ENCODE measurements at places on chromosomes 7 and 10.

GRCh38 chr7:71754828-71755227 lies 622.9 kb downstream of the GALNT17 start:
- DNase-seq = no peak

DNA sequence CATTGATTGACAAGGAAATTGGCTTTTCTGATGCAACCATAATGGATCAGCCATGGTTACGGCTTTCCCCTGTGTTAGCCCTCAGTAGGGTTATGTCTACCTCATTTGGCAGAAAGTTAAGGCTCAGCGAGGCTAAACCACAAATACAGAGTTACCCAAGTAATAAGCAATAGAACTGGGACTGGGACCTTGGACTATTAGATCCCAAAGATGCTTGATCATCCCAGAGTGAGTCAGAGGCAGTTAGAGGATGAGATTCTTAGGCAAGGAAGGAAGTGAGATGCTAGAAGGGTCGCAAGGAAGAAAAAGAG lies 401.4 kb downstream of the TNS3 start:
- DNase-seq = no peak

- DNase-seq = no peak
Measured at GRCh38 chr10:129771991-129772431, 192.1 kb downstream of the EBF3 start.

- DNase-seq = no peak
Measured at GRCh38 chr10:133141144-133141957, 18.7 kb upstream of the KNDC1 start.

- no peak for DNase-seq
Measured at GRCh38 chr7:82164813-82165212, 278.8 kb downstream of the CACNA2D1 start.

- no peak for DNase-seq
Measured at GRCh38 chr7:115932880-115933279, 97.7 kb downstream of the TFEC start.

GRCh38 chr7:88310956-88311674 lies 4.4 kb upstream of the STEAP4 start:
- no peak for DNase-seq

- no peak for DNase-seq
Measured at GRCh38 chr7:95631527-95631926, 35.2 kb upstream of the PDK4 start.

- DNase-seq = no peak
Measured at GRCh38 chr7:149188637-149189259, 6.6 kb upstream of the ZNF282 start.

- no peak for DNase-seq
Measured at GRCh38 chr10:112843623-112844022, 106.4 kb upstream of the TCF7L2 start.

DNA sequence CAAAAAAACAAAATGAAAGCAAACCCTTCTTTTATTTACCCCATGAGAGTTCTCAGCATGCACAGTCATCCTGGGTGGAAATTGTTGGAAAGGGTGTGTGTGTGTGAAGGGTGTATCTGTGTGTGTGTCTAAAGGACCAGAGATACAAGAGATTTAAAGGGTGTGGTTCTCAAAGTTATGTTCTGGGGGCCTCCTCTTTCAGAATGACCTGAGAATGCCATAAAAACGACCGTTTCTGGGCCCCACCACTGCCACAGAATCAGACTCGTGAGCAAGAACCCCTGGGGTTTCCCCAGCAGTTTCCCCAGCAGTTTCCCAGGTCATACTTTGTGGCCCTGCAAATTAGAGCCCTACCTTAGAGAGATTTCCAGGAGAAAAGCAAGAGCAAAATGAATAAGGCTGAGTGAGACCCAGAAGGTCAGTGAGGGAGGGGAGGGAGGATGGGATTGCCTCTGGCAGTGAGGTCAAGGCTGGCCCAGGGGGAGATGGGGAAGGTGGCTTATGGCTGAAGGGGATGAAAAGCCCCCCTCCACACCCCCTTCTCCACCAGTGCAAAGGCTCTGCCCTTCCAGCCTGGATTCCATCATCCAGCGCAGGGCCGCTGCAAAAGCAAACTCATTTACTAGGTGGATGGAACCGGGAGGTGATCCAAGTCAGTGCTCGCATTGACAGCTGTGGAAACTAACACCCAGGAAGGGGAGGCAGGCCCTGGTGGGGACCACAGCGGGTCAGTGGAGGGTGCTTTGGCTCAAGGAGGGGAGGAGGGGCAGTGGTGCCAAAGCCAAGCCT lies 10.2 kb downstream of the PYROXD2 start:
- no peak for DNase-seq

DNA sequence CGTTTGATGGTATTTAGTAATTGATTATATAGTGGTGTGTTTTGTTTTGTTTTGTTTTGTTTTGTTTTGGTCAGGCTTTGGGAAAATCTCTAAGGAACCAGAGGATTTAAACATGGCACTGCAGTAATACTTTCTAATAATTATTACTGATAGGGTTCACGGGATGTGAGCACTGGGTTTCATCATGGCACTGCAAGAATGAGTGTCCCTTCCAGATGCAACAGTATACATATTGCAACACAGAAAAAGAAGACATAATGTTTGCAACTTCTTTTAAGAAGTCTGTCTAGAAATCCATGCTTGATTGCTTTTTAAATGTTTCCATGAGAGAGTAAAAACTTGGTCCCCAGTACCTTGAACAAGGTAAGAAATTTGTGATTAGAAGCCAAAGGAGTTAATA lies 2.2 kb upstream of the CDCA7L start:
- no peak for DNase-seq

- no peak for DNase-seq
Measured at GRCh38 chr10:70412356-70412755, 8.4 kb downstream of the EIF4EBP2 start.

DNA sequence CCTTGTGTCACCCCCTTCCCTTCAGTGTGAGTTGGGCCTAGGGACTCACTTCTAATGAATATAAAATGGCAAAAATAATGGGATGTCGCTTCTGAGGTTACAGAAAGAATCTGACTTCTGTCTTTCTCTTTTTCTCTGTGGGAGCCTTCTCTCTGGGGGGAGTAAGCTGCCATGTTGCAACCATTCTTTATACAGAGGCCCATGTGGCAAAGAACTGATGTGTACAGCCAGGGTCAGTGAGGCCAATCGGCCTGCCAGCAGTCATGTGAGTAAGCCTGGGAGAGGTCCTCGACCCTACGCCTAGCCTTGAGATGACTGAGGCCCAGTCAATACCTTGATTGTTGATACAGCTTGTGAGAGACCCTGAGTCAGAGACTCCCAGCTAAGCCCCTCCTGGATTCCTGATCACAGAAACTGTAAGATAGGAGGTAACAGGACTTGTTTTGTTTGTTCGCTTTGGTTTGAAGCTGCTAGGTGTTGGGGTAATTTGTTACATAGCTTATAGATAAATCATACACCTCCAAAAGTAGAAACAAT lies 1.7 kb downstream of the TCAF1 start:
- no peak for DNase-seq

- DNase-seq = no peak
Measured at GRCh38 chr10:46525177-46525823, 31.2 kb downstream of the GPRIN2 start.

- no peak for DNase-seq
Measured at GRCh38 chr7:32519763-32520162, 24.5 kb downstream of the AVL9 start.

GRCh38 chr7:156523447-156524048 lies 117.0 kb upstream of the RNF32 start:
- DNase-seq = no peak

DNA sequence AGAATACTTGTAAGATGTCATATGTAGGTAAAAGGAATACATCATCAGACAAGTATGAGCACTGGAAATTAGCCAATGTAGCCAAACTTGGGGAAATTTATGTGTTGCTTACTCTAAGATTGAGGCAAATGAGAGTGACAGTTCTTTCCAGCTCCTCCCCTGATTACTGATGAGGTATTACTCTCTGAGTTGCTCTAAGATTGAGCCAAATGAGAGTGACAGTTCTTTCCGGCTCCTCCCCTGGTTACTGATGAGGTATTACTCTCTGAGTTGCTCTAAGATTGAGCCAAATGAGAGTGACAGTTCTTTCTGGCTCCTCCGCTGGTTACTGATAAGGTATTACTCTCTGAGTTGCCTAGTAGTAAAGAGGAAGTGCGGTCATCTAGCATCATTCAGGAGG lies 435.8 kb downstream of the NRG3 start:
- no peak for DNase-seq

DNA sequence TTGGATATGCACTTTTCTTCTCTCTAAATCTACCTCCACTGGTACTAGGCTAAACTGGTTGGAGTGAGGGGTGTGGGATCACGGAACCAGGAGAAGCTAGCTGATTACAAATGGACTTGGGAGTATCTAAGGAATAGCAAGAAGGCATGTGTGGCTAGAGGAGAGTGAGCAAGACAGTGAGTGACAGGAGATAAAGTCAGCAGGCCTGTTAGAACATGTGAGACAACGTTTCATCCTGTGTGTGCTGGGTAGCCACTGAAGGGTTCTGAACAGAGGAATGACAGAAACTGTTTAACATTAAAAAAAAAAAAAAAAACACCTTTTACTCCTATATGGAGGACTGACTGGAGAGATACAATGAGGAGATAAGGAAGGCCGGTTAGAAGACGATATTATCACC lies 51.7 kb downstream of the ZNF438 start:
- no peak for DNase-seq

DNA sequence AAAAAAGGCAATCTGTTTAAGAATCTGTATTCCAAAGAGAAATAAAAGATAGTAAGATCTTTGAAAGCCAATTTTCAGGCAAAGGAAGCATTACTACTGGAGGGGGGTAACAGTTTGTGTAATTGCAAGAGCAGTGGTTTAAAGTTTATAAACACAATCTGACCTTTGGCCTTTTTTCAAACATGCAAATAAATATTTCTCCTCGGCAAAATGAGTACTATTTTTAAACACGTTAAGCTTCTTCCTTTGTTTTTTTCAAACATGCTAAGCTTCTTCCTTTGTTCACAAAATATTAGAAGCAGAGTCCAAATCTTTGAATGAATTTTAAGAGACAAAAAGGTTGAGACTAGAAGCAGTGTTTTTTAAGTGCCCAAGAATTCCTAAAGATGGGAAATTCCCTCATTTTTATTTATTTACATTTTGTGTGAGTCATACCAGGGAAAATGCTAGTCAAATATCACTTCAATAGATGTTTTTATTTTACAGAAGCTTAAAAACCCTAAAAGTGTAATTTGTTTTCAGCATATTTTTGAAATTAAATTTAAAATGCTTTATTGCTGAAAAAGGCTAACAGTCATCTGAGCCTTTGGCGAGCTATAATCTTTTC lies 229.3 kb downstream of the GPR37 start:
- no peak for DNase-seq

DNA sequence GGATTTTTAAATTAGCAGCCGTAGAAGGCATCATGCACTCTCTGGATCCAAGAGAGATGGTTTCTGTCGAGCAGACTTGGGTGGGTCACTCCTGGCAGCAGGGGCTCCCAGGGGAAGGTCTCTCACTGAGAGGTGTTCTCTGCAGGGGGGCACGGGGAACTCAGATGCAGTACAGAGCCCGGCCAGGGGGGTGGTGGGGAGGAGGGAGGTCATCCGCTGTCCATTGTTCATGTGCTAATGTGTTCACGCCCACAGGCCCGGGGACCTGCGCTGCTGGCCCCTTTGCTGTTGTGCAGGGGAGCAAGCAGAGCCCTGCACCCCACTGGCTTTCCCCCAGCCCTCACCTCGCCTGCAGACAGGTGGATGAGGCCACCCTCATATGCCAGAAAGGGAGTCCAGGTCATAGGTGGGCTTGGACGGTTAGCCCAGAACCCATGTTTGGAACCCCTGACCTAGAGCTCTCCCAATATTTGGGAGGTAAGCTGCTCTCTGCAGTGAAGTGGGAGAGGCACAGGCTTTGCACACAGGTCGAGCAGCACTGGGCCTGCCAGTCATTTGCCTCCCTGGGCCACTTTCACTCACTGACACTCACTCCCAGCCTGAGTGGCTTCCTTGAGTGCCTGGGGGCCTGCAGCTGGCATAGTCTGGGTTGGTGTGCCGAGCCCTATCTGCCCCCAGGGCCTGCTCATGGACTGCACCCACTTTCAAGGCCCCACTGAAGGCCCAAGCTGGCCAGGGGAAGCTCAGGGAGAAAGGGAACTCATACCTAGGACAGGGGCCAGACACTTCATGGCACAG lies 12.6 kb upstream of the TBRG4 start:
- no peak for DNase-seq

GRCh38 chr10:17418249-17418648 lies 36.1 kb downstream of the ST8SIA6 start:
- DNase-seq = no peak

DNA sequence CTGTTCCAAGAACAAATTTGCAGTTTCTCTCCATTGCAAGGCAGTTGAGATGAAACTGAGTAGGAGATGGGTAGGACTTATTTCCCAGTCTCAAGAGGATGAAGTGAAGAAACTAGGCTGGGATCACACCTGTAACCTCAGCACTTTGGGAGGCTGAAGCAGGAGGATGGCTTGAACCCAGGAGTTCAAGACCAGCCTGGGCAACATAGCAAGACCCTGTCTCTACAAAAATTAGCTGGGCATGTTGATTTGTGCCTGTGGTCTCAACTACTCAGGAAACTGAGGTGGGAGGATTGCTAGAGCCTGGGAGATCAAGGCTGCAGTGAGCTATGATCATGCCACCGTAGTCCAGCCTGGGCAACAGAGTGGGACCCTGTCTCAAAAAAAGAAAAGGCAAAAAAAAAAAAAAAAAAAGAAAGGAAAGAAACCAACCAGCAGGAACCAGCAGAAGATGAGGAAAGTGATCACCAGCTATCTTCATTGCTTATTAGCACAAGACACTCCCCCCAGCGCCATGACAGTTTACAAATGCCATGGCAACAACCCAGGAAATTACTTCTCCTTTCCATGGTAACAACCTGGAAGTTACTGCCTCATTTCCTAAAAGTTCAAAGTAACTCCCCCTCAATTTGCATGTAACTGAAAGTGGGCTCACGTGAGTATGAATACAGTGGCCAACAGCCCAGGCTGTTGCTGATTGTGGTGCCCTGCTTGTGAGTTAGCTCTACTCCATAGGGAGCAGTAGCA lies 18.3 kb upstream of the ST8SIA6 start:
- DNase-seq = no peak

DNA sequence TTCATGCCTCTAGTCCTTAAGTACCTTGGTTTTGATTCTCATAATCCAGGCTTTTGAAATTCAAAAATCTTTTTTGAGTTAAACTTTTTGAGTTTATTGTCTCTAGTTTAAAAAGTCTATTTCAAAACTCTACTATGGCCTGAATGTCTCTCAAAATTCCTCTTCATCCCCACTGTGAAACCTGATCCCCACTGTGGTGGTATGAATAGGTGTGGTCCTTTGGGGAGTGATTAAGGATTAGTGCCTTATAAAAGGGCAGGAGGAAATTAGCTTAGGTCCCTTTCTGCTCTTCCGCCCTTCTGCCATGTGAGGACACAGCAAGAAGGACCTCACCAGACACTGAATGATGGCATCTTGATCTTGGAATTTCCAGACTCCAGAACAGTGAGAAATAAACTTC lies 44.1 kb upstream of the JAZF1 start:
- no peak for DNase-seq

GRCh38 chr10:115849197-115849596 lies 423.8 kb downstream of the GFRA1 start:
- DNase-seq = no peak

GRCh38 chr7:135375908-135376699 lies 133.8 kb downstream of the CNOT4 start:
- no peak for DNase-seq

- no peak for DNase-seq
Measured at GRCh38 chr10:125137601-125138438, 22.5 kb downstream of the CTBP2 start.

- DNase-seq = no peak
Measured at GRCh38 chr7:55028011-55028410, 9.2 kb downstream of the EGFR start.

- no peak for DNase-seq
Measured at GRCh38 chr7:140595468-140596092, 45.0 kb downstream of the DENND2A start.
